Right ventricle myocardium superior (tissue), 1 donor: ENCODE measurements at places on chromosomes 6 and 20. TPM values are rescaled to one million over a fixed set of nuclear protein-coding genes. Genes with fewer than 3 reads are reported as not detected.

ACOT8 gene
- total RNA-seq, result 28.1 TPM

FAM83C gene
- total RNA-seq, result not detected

RBBP8NL gene
- not detected for total RNA-seq

BLTP3A gene
- total RNA-seq, result 17.2 TPM

ARMH2 gene
- not detected for total RNA-seq

EYS gene
- total RNA-seq, result not detected

BFSP1 gene
- total RNA-seq, result 0.73 TPM

MCUR1 gene
- total RNA-seq, result 35.7 TPM

MEP1A gene
- total RNA-seq, result not detected

VNN1 gene
- 1.7 TPM for total RNA-seq

EDEM2 gene
- 9.1 TPM for total RNA-seq

RHAG gene
- total RNA-seq, result 0.62 TPM

CCND3 gene
- 42.3 TPM for total RNA-seq

PTCHD4 gene
- total RNA-seq, result 0.81 TPM

HLA-DMB gene
- total RNA-seq, result 10.4 TPM

ZKSCAN4 gene
- 2.6 TPM for total RNA-seq

C6orf58 gene
- total RNA-seq, result not detected

FAM210B gene
- 61.3 TPM for total RNA-seq

MYBL2 gene
- total RNA-seq, result 0.78 TPM

NOX3 gene
- not detected for total RNA-seq

PAX1 gene
- total RNA-seq, result not detected

RBM39 gene
- total RNA-seq, result 134 TPM

IP6K3 gene
- 44.2 TPM for total RNA-seq

MOG gene
- 10.3 TPM for total RNA-seq

TRIM10 gene
- not detected for total RNA-seq

PCK1 gene
- total RNA-seq, result 2.3 TPM

TREM1 gene
- total RNA-seq, result 0.67 TPM

ARMC12 gene
- total RNA-seq, result not detected

LY6G6C gene
- not detected for total RNA-seq

CLPSL2 gene
- not detected for total RNA-seq

STX7 gene
- 55.1 TPM for total RNA-seq

C6orf141 gene
- total RNA-seq, result not detected

NKX2-2 gene
- not detected for total RNA-seq

CPNE5 gene
- total RNA-seq, result 10.0 TPM

GRIK2 gene
- 5.5 TPM for total RNA-seq

CLDN20 gene
- not detected for total RNA-seq
